ENCODE measurements at places on chromosomes 13 and 19.

- DNase-seq: no peak
Measured at GRCh38 chr19:23523863-23524262, 128.6 kb upstream of the ZNF91 start.

DNA sequence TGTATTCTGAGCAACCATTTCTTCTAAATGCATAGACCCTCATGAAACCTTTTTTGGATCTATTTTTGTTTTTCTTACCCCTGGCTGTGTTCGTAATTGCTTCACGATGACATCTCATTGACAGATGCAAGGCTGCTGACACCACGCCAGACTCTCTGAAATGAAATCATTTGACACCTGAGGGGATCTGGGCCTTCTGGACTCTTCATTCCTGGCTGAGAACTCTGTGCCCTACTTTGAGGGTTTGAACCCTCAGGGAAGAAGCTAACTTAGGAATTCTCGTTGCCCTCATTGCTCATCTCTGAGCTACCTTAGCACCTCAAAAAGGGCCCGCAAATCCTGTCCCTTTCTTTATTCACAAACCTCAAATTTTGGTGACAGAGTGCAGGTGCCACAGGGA lies 40.5 kb upstream of the NBEA start:
- DNase-seq: no peak

GRCh38 chr13:101967216-101967615 lies 434.6 kb downstream of the FGF14 start:
- DNase-seq: no peak

DNA sequence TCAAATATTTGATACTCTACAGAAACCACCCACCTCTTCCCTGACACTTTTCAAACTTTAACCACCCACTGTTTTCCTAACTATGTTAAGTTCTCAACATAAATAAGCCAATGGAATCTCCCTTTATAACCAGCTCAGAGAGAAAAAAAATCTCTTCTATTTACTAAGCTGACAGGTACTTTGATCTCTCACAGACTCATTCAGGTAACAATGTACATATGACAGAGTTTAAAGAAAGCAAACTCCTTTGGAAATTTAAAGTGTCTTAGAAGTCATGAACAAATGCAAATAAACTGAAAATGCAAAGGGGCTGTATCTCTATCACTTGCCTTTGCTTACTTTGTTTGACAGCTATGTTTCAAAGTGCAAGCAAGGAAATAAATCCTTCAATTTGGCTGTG lies 109.3 kb downstream of the KLF12 start:
- no peak for DNase-seq

GRCh38 chr19:50777830-50778303 lies 7.6 kb downstream of the GPR32 start:
- no peak for DNase-seq

DNA sequence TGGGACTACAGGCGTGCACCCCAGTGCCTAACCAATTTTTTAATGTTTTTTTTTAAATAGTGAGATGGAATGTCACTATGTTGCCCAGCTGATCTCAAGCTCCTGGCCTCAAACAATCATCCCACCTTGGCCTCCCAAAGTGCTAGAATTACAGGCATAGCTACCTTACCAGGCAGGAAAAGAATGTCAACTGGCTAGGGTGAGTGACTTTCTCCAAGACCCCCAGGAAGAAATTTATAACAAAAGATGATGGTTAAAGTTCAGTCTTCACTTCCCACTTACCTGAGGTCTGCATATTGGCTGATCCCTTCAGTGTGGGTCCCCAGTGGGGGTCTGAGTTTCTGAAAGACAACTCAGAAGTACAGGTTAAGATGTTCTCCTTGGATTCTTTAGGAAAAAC lies 893.0 kb downstream of the UQCRFS1 start:
- DNase-seq: no peak

GRCh38 chr19:35177377-35178274 lies 23.1 kb downstream of the FXYD5 start:
- DNase-seq: no peak

DNA sequence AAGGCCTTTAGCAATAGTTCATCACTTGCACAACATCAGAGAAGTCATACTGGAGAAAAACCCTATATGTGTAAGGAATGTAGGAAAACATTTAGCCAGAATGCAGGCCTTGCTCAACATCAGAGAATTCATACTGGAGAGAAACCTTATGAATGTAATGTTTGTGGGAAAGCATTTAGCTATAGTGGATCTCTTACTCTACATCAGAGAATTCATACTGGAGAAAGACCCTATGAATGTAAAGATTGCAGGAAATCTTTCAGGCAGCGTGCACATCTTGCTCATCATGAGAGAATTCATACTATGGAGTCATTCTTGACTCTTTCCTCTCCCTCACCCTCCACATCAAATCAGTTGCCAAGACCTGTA lies 19.8 kb downstream of the ZNF583 start:
- DNase-seq: no peak

DNA sequence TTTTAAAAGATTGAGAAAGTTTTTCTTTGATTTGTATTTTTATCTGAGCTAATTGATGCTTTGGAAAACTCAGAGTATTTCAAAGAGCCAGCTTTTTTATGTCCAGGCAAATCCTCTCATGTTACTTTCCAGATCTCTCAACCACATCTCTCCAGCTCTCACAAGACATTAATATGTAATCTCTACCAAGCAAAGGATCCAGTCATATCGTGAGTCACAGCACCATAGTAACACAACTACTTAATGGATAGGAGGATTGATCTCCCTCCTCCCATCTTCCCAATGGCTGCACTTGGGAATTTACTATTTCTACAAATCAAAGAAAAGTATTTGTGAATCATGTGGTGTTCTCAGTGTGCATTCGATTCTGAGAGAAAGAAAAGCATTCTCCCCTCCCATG lies 63.3 kb downstream of the POU4F1 start:
- no peak for DNase-seq

DNA sequence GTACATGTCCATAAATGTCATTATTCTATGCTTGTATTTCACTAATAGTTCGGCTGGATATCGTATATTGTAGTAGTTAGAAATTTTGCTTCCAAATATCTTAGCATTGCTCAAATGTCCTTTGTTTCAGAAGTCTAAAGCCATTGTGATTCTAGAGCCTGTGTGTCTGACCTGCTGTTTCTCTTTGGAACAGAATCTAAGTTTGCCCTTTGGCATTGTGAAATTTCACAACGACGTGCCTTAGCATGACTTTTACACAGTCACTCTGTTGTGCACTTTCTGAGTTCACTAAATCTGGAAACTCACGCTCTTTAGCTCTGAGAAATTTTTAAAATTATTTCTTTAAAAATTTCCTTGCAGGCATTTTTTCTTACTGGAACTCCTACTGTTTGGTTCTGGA lies 152.2 kb downstream of the TBC1D4 start:
- no peak for DNase-seq
